ENCODE measurements at places on chromosomes 11 and 22.

DNA sequence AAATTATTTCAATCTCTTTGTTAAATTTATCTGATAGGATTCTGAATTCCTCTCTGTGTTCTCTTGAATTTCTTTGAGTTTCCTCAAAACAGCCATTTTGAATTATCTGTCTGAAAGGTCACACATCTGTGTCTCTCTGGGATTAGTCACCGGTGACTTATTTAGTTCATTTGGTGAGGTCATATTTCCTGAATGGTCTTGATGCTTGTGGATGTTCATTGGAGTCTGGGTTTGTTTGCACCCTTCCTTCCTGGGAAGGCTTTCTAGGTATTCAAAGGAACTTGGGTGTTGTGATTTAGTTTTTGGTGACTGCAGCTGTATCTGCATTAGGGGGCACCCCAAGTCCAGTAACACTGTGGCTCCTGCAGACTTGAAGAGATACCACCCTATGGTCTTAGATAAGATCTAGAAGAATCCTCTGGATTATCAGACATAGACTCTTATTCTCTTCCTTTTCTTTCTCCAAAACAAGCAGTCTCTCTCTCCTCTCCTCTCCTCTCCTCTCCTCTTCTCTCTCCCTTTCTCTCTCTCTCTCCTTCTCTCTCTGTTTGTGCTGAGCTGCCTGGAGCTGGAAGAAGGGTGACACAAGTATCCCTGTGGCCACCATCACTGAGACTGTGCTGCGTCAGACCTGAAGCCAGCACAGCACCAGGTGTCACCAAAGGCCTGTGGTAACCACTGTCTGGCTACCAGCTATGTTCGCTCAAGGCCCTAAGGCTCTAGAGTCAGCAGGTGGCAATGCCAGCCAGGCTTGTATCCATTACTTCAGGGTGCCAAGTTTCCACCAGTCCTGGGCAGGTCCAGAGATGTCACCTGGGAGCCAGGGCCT is 3.3 kb upstream of the HEPN1 start:
- no peak for DNase-seq

- no peak for DNase-seq
Measured at GRCh38 chr11:70415191-70415590, 16.9 kb downstream of the CTTN start.

DNA sequence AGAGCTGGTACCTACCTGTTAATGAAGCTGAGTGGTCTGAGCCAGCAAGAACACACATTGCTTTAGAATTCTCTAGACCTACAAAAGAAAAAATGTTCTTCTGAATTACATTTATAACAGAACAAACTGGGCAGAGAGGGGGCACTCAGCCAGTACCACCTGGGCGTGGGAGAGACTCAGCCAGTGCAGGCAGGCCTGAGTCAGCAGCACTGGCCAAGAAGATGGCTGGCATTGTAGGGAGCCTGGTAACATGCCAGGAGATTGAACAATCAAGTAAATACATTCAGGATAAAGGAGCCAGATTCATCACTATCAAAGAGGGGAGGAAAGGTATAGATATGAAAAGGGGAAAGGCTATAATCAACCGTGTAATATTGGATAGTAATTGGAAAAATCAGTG is 19.9 kb downstream of the SERGEF start:
- no peak for DNase-seq

GRCh38 chr11:1573903-1574237 is 1.8 kb upstream of the DUSP8 start:
- DNase-seq = no peak

DNA sequence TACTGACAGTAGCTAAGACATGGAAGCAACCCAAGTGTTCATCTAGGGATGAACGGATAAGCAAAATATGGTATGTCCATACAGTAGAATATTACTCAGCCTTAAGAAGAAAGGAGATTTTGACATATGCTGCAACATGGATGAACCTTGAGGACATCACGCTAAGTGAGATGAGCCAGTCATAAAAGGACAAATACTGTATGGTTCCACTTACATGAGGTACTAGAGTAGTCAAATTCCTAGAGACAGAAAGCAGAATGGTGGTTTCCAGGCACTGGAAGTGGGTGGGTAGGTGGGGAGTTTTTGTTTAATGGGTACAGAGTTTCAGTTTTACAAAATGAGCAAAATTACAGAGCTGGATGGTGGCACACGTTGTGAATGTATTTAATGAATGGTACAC is 18.1 kb downstream of the CHST1 start:
- no peak for DNase-seq

GRCh38 chr11:129346916-129347315 is 28.7 kb upstream of the BARX2 start:
- no peak for DNase-seq
